ENCODE measurements at places on chromosomes 1 and 21.

DNA sequence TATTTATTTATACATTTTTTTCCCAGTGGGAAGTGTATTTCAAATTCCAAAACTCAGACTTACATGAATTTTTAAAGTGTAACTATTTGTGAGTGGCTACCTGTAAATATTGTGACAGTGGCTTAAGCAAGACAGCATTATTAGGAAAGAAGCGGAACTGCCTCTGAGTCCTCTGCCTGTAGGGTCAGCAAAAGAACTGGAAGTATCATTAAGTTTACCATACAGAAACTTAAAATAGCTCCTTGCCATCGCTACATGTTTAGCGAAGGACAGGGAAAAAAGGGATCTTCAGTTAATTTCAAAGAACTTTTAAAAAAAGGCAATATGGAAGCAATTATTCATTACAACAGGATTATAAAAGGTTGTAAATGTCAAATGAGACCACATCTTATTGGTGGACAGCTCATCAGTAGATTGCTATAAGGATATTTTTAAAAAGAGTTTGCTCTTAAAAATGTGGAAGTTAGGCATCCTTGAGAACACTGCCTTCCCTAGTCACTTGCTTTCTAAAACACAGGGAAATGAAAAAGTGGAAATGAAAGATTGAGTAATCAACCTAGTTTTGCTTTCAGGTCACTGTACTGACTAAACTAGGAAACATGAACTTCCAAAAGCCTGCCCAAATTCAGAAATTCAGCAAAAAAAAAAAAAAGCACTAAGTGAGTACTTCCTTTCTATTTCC, 39.2 kb downstream of the NSL1 start:
- DNase-seq = no peak

DNA sequence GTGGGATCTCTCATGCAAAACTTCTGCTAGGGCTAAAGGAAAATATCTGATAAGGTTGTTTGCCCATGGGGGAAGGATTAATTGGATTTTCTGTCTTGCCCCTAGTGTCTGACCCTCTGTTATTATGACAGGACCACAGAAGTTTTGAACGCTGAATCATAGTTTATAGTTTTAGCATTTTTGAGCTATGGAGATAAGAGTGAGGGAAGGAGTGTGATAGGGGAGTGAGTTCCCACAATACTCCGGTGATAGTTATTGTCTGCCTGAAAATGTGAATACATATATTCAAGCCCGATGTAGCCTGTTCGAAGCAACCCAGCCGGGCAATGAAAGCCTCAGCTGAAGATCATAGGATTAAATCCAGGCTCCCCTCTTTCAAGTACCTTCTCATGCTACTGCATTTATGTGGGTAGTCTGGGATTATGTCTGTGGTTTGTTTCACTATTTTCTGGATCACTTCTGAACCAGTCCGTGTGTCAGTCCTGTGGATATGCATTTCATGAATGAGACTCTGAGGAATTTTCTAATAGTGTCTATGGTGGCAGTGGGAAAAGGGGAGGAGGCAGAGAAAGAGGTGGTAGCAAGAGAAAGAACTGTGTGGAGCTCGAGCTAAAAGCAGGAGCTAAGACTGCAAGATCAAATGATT, 258.7 kb downstream of the DISC1 start:
- DNase-seq = no peak

- DNase-seq = no peak
These were observed 12.3 kb upstream of the LDLRAD2 start for GRCh38 chr1:21799730-21800129.

- peak; percentile 49 for DNase-seq
These were observed 67.5 kb upstream of the CD1D start for GRCh38 chr1:158112994-158113758.

- no peak for DNase-seq
These were observed 66.3 kb downstream of the SIM2 start for GRCh38 chr21:36765229-36765628.

DNA sequence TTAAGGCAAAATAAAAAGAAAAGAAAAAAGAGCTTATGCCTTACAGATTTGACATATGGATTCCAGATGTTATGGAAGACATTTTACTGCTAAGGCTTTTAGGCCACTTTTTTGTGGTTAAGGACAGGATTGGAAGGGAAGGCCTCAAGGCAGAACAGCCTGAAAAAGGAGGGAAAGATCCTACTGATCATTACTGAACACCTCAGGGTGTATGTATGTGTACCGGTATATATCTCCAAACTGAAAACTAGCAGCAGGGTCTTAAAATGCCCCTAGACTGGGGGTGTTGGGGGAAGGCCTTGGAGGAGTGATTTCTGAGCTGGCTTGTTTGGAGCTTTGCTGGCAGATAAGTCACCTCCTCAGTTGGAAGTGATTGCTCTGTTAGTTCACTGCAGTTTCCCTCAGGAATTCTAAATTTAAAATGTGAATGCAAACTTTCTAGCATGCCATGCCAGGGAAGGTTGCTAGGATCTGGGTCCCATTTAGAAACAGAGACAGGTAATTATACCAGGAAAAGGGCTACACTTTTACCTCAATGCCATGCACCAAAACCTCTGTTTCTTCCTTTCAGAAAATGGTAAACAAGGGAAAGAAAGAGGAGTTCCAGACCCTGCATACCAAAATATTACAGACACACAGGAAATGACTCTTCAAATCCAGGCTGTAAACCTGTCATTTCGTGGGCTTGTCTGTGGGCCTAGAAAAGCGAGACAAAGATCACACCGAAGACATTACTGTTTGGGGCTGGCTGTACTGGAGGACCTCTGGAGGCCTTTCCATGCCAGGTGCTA, 15.0 kb downstream of the C1orf52 start:
- no peak for DNase-seq

DNA sequence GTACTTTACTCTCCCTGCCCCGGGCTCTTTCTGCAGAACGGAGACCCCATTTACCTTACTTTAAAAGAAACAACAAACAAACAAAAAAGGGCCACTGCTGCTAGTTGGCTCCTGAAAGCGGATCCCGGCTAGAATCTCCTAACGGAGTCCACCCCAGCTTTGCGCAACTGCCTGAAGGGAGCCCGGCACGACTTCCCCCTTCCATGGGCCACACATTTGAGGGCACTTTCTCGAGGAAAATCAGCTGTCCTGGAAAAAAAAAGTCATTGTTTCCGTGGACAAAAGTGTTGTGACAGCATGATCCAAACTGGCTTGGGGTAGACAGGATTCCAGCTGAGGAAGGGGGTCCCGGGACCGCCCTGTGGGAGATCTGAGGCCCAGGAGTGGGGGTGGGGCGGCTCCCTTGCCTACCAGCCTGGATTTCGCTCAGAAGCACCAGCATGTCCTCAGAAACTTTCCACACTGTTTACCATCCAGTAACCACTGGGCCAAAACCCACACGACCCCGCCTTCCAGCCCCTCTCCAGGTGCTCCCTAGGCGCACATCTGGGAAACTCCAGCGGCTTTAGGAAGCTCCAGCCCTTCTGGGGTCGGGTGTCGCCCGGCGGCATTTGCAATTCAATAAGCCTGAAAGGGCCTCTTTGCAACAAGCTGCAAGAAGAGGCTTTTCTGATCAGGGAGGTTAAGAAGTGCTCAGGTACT, 4.8 kb downstream of the RIPK4 start:
- DNase-seq = peak; percentile 67

Measured in Right ventricle myocardium superior (tissue), 1 donor.